ENCODE measurements at places on chromosomes 16 and 17.

DNA sequence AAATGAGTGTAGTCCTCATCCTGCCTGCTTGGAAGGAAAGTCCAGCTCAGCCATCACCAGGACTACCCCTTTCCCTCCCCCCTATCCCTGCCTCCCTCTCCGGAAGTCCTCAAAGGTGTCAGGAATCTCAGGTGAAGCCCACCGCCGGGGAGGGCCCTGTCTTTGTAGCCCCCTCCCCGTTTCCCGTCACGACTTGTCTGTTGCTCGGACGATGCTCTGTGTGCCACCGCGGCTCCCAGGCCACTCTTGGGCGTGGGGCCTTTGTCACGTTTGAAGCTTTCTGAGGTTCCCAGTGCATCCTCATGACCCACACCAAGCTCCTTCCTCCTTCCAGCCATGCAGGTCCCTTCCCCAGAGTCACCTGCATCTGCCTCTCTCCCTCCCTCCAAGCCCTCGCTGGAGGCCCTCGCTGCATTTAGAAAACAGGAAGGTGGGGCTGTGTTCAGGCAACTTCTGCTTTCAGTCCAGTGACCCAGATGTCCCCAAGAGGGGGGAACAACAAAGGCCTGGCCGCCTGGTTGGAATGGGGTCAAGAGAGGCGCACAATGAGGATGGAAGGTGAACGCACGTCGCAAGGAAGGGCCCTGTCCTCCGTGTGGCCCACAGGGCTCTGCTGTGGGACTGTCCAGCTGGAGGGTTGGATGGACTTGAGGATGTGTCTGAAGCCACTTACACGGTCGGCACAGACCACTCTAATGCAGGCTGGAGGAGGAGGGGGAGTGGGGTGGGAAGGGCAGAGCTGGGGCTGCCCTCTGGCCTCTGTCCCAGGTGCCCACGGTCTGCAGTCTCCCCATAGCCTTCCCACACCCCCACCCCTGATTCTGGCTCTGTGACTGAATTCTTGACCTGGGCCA lies 59.9 kb downstream of the OR1D5 start:
- DNase-seq = no peak

DNA sequence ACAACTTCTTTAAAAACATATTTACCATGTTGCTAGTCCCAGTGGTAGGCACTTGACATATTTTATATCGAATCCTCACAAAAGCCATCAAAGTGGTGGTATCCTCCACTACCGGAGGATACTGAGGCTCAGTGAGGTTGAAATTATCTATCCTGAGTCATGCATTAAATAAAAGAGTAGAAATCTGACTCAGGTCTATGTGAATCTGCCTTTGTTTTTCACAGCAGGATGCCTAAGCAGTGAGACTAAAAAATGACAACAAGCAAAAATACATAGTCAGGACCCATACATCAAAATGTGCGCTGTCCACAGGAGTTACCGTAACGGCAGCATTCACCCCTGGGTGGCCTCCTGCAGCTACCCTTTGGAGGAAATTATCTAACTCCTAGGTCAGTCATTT lies 17.7 kb downstream of the BRD7 start:
- DNase-seq = no peak

GRCh38 chr16:77386831-77387814 lies 47.7 kb downstream of the ADAMTS18 start:
- DNase-seq = no peak

DNA sequence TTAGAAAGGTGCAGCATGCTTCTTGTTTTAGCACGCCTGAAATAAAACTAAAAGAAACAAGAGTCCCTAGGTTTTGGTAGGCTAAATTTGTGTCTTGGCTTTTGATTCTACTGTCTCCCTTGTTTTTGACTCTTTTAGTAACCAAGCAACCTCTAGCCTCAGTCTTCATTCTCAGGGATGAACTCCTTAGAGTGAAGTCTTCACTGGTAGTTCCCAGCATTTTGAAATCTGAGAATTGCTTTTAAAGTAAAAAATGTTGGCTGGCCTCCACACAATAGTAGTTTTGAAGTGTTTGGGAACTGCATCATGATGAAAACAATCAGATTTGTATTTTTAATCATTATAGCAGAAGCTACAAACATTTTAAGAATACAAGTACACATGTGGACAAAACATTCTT lies 6.1 kb upstream of the CDR2 start:
- DNase-seq = no peak

DNA sequence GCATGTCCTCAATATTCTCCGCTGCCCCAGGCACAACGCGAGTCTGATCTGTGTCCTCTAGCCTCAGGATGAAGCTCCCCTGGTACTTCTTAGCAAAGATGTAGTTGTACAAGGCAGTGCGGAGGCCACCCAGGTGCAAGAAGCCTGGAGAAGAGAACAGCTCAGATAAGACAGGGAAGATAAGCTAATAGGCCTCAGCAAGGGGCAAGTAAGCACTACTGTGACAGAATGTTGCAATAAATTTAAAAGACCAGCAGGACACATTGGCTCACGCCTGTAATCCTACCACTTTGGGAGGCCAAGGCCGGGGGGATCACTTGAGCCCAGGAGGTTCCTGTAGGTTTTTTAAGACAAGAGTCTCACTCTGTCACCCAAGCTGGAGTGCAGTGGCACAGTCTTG lies 5.0 kb downstream of the EARS2 start:
- DNase-seq = no peak

GRCh38 chr16:85849388-85849787 lies 49.6 kb upstream of the IRF8 start:
- no peak for DNase-seq

- no peak for DNase-seq
These were observed 1.1 kb downstream of the ZFHX3 start for GRCh38 chr16:73046849-73047214.

DNA sequence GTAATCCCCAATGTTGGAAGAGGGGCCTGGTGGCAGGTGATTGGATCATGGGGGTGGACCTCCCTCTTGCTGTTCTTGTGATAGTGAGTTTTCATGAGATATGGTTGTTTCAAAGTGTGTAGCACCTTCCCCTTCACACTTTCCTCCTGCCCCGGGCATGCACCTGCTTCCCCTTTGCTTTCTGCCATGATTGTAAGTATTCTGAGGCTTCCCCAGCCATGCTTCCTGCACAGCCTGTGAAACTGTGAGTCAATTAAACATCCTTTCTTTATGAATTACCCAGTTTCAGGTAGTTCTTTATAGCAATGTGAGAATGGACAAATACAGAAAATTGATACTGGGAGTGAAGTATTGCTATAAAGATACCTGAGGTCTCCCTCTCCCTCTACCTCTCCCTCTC lies 29.4 kb downstream of the RNF112 start:
- no peak for DNase-seq

DNA sequence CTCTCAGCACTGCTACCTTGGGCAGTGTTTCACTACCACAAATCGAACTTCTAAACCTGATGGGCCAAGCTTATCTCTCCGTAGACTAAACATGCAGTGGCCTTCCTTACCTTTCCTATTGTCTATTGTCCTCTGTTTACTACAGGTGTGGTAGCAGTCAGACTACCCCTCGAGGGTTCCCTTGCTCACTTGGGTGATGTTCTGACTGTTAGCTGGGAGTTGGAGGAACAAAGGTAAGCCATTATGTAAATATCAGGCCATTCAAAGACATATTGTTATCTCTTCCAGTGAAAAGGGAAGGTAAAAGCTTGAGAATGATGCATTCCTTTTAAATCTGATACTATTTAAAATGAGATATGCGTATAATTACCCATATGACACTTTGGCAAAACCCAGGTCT lies 828.3 kb upstream of the EEF2KMT start:
- no peak for DNase-seq

- DNase-seq = no peak
These were observed 7.3 kb downstream of the C16orf86 start for GRCh38 chr16:67673712-67674580.

DNA sequence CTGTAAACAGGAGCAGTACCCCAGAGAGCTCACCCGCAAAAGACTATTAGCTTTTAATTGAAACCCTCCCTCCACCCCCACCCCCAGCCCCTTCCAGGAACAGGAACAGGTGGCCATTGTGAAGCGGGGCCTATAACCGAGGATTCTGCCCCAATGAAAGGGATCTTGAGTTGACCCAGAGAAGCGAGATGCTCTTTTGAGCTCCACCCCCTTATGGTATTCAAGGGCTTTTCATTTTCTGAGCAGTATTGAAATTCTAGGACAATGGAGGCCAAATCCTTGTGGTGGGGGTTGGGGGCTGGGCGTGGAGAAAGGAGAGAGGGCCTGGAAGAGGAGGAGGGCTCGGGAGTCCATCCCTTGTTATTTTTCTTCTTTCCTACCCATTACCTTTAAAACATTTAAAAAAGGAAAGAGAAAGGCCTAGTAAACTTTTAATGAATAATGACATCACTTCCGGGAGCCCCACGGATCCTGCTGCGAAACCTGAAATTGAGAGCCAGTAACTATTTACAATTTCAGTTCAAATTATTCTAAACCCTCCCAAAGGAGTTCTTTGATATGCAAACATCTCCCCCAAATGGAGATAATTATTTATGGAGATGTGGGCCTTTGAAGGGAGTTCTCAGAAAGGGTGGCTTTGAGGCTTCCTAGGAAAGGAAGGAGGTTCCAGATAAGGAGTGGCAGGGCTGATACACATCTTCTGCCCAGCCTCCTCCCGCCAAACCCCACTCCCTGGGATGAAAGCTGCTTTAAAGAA lies 30.5 kb downstream of the HS3ST3B1 start:
- no peak for DNase-seq

DNA sequence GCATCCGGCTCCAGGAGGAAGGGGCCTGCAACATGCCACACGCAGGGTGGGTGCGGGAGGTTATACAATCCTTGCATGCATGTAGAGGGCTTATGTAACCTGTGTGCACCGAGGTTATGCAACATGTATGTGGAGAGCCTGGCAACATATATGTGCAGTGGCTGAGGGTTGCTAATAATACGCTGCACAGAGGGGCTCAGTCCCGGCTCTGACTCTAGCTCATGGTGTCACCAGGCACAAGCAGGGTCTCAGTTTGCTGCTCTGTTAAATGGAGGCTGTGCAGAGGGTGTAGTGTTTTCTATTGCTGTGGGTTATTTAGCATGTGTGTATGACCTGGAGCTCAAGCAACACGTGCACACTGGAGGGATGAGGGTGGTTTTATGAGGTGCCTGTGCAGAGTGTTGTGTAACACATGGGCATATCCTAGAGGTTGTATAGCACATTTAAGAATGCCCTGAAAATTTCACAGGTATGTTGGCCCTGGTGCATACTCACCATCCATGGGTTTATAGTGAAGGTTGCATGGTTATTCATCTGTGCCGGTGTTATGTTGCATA lies 13.3 kb downstream of the THRA start:
- no peak for DNase-seq

GRCh38 chr16:56662357-56663354 lies 4.9 kb downstream of the MT1F start:
- DNase-seq = no peak

- no peak for DNase-seq
These were observed 15.4 kb downstream of the C17orf78 start for GRCh38 chr17:37391146-37391545.

- no peak for DNase-seq
These were observed 50.8 kb downstream of the ZFHX3 start for GRCh38 chr16:72997141-72997542.

DNA sequence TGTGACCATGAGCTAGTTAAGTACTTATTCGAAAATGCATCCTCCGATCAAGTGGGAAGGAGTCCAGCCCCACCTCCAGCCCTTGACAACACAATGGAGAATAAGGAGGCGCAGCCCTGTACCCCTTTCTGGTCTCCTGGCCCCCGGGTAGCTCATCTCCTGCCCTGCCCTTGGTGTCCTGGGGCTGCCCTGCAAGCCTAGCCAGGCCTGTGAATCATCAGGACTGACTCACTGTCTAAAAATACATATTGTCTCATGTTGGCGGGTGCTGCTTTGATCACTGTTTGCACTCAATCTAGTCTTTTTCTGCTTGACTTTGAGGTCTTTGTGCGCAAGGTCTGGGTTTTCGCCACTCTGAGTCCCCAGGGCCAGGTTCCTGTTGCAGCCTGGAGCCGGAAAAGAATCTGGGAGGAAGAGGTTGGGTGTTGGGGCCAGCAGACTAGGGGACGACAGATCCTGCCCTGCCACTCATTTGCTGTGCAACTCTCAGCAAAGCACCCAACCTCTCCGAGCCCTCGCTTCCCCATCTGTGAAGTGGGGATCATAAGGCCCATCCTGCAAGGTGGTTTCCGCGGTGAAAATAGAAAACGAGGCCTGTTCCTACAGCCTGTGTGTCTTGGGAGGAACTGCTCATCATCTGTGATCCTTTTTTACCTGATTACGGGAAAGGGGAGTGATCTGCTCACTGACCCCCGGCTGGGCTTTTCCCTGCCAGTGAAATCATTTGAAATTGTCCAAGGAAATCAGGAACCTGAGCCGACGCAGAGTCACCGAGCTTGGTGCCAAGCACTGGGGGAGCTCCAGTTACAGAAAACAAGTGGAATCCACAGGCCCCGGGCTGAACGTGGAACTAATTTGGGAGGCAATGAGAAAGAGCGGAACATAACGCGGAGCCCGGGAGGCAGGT lies 230.4 kb downstream of the PARN start:
- DNase-seq = no peak

GRCh38 chr17:2402544-2402943 lies 1.7 kb upstream of the MNT start:
- no peak for DNase-seq

DNA sequence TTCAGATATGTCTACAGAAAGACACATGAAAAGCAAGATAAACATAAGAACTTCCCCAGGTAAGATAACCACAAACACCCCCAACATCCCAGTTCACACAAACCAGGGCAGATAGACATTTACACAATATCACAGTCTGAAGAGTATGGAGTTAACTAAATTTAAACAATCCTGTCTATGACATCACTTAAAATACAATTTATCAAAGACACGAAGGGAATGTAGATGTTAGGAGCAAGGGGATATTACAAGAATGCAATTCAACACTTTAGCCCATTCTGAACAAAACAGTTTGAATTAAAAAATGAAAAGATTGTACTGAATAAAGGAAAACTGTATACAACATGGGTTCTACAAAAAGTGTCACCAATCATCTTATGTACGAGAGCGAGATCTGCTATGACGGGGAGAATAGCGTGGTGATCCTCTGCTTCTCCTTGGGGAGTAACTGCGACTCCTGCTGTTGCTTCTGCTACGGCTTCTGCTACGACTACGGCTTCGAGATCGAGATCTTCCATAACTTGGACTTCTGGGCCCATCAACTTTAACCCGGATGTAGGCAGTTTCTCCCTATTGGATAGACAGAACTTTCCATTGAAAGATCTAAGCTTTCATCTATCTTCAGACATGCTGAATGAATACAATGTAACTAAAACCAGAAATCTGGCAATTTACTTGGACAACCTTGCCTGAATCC lies 1.9 kb downstream of the SRSF1 start:
- DNase-seq = no peak

GRCh38 chr16:15610369-15610871 lies 32.5 kb downstream of the MARF1 start:
- DNase-seq = no peak

DNA sequence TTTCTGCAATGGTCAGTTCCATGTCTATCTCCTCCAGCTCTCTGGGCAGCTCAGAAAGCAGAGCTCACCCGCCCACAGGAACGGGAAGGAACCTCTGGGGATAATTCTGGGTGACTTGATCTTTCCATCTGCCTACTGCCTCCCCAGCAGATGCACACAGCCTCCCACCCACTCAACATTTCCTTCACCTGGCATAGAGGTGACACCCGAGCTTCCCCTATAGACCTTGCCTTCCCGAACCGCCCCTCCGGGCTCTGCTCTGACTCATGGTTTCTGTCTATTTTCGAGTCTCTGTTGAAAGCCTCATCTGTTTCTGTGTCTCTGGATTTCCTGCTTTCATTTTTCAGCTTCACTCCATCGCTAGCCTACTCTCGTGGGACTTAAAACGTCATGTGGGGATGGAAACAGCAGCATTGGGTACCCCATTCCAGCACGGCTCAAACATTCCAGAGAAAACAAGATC lies 11.4 kb downstream of the GGA3 start:
- no peak for DNase-seq
